ENCODE measurements at places on chromosomes 6 and 20. TPM values are rescaled to one million over a fixed set of nuclear protein-coding genes. Genes with fewer than 3 reads are reported as not detected.
A peak's percentile ranks its signal among the peaks of the same experiment; 100 is the strongest.

LY86 gene
- 2.3 TPM for total RNA-seq

PLA2G7 gene
- 0.70 TPM for total RNA-seq

NRSN1 gene
- 0.12 TPM for total RNA-seq

HEY2 gene
- total RNA-seq = 1.3 TPM

C6orf15 gene
- not detected for total RNA-seq

SH3BGRL2 gene
- 141 TPM for total RNA-seq

ULBP3 gene
- total RNA-seq = 1.5 TPM

BAG2 gene
- total RNA-seq = 0.58 TPM

OXT gene
- total RNA-seq = not detected

SAMD5 gene
- 13.4 TPM for total RNA-seq

DNA sequence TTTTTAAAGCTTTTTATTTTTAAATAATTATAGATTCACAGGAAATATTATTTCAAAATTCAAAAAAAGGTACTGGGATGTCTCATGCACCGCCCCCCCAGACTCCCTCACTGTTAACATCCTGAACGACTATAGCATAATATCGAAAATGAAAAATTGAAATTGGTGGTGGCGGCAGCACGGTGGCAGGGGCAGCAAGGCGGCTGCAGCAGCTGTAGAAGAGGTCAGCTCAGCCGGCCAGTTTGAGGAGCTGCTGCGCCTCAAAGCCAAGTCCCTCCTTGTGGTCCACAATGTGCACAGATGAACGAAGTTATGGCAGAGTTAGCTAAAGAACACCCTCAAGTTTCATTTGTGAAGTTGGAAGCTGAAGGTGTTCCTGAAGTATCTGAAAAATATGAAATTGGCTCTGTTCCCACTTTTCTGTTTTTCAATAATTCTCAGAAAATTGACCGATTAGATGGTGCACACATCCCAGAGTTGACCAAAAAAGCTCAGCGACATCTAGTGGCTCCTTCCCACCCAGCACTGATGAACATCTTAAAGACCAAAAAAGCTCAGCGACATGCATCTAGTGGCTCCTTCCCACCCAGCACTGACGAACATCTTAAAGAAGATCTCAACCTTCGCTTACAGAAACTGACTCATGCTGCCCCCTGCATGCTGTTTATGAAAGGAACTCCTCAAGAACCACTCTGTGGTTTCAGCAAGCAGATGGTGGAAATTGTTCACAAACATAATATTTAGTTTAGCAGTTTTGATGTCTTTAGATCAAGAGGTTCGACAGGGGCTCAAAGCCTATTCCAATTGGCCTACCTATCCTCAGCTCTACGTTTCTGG lies 100.8 kb downstream of the FAM217A start:
- no peak for DNase-seq

DNA sequence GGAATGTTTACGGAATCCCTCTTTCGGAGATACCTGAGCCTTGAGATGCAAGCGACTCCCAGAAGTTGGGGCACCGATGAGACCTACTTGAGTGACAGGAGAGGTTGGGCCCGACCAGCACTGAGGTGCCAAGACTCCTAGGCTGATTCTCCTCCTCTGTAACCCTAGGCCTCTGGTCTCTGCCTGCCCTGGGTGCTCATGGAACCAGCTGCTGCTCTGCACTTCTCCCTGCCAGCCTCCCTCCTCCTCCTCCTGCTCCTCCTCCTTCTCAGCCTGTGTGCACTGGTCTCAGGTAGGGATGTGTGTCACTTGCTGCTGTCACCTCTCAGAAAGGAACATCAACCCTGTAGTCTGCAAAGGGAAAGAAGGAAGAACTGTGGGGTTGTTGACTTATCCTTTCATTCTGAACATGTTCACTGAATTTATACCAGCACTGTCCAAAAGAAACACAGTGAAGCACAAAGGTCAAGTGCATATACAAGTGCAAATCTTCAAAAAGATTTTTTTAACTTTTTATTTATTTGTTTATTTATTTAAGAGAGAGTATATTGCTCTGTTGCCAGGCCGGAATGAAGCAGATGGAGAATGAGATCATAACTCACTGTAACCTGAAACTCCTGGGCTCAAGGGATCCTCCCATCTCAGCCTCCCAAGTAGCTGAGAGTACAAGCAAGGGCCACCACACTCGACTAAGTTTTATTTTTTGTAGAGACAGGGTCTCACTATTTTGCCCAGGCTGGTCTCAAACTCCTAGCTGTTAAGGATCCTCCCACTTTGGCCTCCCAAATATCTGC lies 913 bp downstream of the BTN2A2 start:
- peak; percentile 37 for DNase-seq

- no peak for DNase-seq
Measured at GRCh38 chr6:151081656-151082055, 158.1 kb upstream of the AKAP12 start.

GRCh38 chr6:71766796-71767195 lies 119.6 kb upstream of the RIMS1 start:
- DNase-seq = no peak

- DNase-seq = no peak
Measured at GRCh38 chr6:104527311-104527710, 332.4 kb downstream of the HACE1 start.

GRCh38 chr6:151001387-151002056 lies 136.0 kb downstream of the MTHFD1L start:
- DNase-seq = no peak

- no peak for DNase-seq
Measured at GRCh38 chr6:44080561-44081521, 46.4 kb downstream of the MRPL14 start.

DNA sequence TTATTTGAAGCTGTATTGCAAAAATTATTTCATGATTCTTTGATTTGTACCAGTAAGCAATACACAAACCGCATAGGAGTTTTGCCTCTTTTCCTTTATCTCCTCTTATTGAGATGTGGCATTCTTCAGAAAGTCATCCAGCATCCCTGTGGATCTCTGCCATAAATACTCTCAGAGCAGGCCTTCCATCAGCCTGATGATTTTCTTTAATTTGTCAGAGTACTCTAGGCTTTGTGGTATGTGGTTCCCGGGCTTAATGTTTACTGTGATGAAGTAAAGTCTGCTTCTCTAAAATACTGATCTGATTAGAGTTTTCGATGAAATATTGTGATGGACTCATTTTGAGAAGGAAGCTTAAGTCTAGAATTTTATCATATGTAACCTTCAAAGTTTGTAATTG lies 31.1 kb upstream of the SLC35D3 start:
- no peak for DNase-seq

DNA sequence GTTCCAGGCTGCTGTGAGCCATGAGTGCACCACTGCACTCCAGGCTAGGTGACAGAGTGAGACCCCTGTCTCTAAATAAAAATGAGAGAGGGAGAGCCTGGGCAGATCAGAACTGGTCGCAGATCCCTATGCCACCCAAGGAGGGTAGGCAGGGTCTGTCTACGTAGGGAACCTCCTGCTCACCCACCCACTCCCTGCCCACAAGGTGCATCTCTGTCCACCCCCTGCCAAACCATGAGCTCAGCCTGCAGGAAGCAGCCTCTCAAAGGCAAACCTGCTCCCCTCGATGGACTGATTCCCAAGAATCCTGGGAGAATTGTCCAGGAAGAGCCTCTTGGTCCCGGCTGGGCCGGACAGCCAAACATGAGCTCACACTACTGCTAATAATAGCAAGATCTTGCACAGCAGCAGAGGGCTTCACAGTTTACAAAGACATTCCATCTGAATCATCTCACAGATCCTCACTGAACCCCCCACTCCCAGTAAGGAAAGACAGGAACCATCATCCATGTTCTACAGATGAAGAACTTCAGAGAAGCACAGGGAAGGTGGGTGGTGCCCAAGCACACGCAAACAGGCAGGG lies 27.8 kb upstream of the TLDC2 start:
- DNase-seq = peak; percentile 67

GRCh38 chr6:11812951-11813350 lies 34.3 kb upstream of the ADTRP start:
- no peak for DNase-seq

DNA sequence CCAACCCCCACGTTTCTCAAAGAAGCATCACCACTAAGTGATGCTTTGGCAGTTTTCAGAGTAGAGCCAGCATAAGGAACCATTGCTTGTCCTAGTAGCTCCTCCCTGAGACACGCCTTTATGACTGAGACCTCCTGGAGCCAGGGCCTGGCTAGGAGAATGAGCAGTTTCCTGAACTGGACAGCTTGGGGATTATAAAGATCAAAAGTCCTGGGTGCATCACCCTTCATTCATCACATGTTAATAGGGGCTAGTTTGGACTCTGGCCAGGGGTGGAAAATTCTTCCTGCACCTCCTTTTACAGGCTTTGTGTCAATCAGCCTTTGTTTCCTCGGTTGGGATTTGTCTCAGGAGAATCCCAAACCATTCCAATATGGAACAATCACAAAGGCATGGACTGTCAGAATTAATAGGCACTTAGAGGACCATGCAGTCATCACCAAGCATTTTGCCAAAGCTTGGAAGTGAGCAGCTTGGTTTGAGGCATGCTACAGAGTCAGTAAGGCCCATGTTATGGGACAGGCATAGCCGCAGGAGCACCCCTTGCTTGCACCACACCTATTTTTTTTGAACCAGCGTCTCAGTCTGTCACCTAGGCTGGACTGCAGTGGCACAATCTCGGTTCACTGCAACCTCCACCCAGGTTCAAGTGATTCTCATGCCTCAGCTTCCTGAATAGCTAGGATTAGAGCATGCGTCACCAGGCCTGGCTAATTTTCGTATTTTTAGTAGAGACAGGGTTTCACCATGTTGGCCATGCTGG lies 64.9 kb upstream of the TGM3 start:
- DNase-seq = no peak

- no peak for DNase-seq
Measured at GRCh38 chr6:140078561-140079125, 704.2 kb upstream of the CITED2 start.

DNA sequence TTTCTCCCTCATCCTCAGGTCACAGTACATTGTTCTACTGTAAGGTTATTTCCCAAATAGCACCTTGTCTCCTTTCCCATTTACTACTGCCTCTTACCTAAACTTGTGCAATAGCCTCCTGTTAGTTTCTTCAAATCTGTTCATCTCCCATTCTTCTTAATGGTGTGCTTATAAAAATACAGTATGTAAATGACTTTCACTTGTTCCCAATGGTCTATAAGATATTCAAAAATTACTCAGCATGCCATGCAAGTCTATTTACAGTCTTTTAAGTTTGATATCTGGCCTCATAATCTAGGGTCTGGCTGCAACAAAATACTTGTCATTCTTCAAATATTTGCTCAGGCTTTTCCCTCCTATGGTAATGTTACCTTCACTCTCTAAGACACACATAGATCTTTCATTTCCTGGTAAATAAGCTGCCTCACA lies 31.5 kb upstream of the RHAG start:
- no peak for DNase-seq

DNA sequence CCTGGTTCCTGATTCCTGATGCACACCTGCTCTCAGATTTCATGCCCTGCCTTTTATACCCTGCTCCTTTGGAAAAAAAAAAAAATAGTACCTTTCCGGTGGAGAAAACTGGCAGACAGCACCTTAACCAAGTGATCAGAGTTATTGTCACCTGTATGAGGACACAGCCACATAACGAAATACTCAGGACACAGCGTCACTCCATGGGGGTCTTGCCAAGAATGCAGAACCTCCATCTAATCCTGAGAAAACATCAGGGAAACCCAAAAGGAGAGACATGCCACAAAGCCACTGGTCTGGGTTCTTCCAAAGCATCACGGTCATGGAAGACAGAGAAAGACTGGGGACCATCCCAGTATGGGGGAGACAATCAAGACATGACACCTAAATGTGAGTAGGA lies 29.1 kb downstream of the BFSP1 start:
- DNase-seq = no peak

GRCh38 chr20:9590189-9590588 lies 75.8 kb downstream of the LAMP5 start:
- no peak for DNase-seq

DNA sequence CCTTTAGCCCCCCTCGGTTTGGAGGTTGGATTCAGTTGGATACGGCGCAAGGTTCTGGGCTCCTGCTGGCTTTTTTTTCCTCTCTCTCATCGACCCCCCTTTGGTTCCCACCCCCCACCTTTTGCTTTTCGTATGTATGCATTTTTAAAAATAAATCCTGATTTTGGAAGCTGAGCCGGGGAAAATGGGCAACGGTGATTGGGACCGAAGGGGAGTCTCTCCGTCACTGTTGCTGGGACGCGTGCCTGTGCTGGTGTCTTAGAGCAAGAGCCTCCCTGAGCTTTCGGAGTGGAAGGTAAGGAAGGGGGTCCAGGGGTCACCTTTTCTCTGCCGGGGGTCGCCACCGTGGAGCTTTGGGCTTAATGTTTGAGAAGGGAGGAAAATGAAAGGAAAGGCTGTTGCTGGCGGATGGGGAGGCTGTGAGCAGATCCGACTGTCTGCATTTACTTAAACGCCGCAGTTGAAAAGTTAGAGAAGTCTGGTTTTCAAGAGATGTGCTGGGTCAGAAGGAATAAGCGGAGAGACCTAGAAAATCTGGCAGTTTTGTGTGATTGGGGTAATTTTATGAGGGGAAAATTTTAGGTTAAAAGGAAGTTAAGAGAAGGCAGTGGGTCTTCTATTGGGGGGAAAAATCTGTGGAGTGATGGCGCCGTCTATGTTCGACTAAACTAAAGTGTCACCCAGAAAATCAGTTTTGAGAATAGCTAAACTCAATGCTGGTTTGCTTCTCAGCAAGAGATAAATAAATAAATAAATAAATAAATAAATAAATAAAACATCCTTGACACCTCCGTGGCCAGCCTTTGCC lies 828 bp downstream of the ADGRB3 start:
- DNase-seq = no peak

- no peak for DNase-seq
Measured at GRCh38 chr6:47402081-47402480, 75.5 kb upstream of the CD2AP start.

GRCh38 chr6:111057074-111057752 lies 30.1 kb upstream of the SLC16A10 start:
- no peak for DNase-seq

DNA sequence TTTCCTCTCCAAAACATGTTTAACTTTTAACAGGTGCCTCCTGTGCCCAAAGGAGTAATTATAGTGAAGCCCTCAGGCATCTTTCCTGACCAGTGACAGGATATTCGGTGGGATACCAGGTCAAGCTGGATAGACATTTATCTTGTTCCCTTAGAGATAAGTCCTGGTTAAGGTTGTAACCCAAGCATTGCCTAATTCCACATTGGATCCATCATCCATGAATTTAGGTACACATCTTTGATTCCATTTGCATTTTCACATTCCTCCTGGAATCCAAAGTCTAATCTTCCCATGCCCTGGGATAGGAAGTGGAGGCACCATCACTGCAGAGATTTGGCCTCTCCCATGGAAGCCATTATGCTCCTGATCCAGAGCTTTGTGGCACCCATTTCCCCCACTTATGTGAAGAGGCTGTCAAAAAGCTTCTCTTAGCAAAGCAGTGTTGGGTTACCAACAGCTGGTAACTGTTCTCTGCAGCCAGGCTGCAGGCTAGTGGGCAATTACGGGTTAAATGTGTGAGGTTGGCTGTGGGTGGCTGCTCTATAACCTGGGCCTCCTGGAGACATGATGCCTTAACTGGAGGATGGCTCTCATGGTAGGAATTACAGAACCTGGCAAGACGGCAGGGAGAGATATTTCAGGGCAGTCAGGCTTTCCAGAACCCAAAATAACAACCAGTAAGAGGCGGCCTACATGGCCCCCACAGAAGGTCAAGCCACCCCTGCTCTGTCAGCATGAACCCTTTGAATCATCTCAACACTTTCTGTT lies 96.9 kb upstream of the VGLL2 start:
- DNase-seq = no peak

All from left colon (tissue), 2 donors.